Activated CD4-positive, alpha-beta memory T cell treated with anti-CD3 and anti-CD28 coated beads, Interleukin-2, amount 10 ng/mL, durations not matched to agents 7 days and 5 days (primary cell): ENCODE measurements at places on chromosomes 5 and 9. TPM values are rescaled to one million over a fixed set of nuclear protein-coding genes. Genes with fewer than 3 reads are reported as not detected.

The SPINK5 gene
- not detected for total RNA-seq

The UBE2D2 gene
- 241 TPM for total RNA-seq

- DNase-seq: no peak
These were observed 25.0 kb downstream of the ANKRD33B start for GRCh38 chr5:10588779-10589447.

GRCh38 chr9:130570208-130570607 lies 9.2 kb upstream of the FUBP3 start:
- DNase-seq: no peak

- DNase-seq: no peak
These were observed 309.8 kb downstream of the TRPM3 start for GRCh38 chr9:70811638-70812037.

- DNase-seq: no peak
These were observed 212.0 kb downstream of the BRINP1 start for GRCh38 chr9:119157196-119157595.

- DNase-seq: peak; percentile 24
These were observed 16.8 kb upstream of the ACTBL2 start for GRCh38 chr5:57499262-57500050.
